ENCODE measurements at places on chromosomes 16 and 17. TPM values are rescaled to one million over a fixed set of nuclear protein-coding genes. Genes with fewer than 3 reads are reported as not detected.
A peak's percentile ranks its signal among the peaks of the same experiment; 100 is the strongest.

DNA sequence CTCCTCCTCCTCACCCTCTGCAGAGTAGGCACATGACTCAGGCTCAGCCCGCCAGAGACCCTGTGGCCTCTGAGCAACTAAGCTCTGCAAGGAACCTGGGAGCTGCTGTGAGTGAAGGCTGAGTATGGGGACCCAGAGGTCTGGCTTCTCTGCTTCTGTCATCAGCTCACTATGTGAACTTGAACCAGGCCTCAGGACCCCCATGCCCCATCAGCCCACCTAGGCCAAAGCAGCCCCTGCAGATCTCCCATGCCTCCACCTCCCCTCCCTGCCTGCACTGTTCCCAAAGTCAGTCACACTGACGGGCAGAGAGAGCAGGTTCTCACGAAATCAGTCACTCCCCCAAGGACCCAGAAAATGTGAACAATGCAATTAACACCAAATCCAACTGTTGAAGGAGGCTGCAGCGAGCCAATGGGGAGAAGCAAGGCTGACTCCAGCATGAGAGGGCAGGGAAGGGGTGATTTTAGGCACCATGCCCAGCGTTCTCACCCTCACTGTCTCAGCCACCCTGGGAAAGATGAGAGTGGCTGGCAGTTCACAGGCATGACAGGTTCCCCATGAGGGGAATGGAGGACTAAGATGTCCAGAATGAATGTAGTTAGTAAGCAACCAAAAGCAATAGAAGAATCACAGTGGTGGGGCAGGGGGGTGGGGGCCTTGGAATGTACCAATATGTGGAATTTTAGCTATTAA is 60.6 kb downstream of the BEAN1 start:
- no peak for DNase-seq

DNA sequence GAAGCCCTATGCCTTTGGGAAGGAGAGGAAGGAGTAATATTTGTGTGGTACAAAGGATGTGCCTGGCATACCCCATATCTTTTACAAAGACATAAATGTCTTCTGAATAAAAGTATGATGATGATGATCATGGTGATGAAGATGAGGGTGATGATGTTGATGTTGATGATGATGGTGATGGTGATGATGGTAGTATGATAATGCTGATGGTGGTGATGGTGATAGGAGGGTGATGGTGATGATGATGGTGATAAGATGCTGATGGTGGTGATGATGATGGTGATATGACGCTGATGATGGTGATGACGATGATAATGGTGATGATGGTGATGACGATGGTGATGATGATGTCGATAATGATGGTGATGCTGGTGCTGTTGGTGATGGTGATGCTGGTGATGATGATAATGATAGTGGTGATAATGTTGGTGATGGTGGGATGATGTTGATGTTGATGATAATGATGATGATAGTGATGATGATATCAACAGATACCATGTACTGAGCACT is 684.2 kb downstream of the WWOX start:
- DNase-seq: no peak

RTN4RL1 gene
- 0.37 TPM for total RNA-seq

DNA sequence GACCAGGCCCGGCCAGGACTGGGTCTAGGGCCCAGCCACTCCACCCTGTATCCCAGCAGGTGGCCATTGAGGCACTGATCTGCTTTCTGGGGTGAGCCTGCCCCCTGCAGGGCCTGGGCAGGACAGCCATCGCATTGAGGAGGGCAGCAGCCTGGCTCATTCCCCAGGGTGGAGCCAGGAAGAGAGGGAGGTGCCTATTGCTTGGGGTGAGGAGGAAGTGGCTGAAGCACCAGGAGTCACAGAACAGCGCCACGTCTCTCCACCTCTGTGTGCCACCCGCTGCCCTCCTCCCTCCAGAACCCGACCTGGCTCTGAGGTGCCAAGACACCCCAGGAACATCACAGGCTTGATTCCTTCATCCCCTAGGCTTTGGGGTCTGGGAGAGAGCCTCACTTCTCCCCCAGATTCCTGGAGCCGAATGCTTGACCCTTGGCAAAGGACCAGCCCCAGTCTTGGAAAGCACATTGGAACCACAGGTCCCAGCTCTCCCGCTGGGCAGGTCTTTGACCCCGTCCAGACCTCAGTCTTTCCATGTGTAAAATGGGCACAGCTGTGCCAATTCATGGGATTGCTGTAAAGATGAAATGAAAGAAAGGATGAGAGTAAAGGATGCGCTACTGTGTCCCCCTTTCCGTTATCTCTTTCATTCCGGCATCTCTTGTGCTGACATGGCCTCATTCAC is 7.2 kb upstream of the KRT36 start:
- DNase-seq: peak; percentile 90

DNA sequence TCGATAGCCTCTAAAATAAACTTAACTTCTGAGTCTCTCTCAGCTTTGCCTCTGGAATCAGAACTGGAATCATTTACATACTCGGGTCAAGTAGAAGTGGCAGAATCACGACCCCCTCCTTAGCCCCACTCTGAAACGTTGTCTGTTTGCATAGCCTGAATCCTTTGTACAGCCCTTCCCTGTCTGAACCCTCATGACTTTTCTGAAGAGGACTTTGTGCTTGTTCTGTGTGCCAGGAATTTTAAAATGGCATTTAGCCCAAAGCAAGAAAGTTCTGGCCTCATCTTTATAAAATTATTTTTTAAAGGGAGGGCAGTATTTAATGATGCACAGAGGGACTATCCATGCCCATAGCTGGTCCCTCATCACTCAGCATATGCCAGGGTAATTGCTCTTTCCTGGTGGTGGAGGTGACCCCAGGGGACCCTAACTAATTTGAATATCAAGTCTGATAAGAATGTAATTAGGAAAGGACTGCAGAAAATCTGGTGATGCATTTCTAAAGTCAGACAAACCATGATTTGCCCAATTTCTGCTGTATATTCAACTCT is 342.7 kb upstream of the TNRC6C start:
- no peak for DNase-seq

DNA sequence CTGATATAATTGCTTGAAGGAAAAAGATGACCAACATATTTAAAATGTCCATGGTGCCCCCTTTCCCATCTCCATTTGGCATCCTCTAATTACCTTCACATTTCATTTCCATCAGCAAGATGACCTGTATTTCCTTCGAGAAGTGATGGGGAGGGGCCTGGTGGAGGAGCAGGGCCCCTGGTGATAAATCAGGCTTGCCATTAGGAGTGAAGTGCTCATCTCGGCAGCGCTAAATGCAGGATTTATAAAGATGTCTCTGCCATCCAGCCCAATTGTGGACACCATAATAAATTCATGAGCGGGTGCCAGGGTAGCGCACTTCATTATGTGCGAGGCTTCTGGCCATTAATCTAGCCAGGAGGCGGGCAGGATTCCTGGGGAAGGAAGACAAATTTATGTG is 101.5 kb upstream of the IRX6 start:
- DNase-seq: no peak

GRCh38 chr17:36593656-36594316 is 2.1 kb downstream of the DHRS11 start:
- DNase-seq: peak; percentile 46

DNAAF8 gene
- total RNA-seq: 0.69 TPM

DNA sequence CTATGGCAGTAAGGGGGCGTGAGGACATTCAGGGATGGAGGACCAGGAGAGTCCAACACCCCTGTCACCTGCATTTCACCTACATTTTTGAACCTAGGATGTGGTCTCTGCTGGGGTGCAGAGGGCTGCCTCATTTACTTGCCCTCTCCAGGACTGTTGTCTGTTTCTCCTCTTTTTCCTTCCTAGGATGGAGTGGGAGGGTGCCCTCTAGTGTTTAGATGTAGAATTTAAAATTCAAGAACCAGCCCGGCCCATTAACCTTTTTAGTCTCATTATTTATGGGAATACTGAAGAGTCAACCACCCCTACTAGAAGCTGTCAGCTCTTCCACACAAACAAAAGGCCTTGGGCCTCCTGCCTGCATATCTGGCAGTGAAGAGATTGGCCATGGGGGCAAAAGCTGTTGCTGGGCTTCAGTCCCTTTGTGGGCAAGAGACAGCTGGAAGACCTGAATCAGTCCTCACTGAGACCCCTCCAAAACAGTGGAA is 2.5 kb upstream of the STARD3 start:
- DNase-seq: no peak

TMED6 gene
- total RNA-seq: 3.6 TPM

TBC1D24 gene
- 8.4 TPM for total RNA-seq

DNA sequence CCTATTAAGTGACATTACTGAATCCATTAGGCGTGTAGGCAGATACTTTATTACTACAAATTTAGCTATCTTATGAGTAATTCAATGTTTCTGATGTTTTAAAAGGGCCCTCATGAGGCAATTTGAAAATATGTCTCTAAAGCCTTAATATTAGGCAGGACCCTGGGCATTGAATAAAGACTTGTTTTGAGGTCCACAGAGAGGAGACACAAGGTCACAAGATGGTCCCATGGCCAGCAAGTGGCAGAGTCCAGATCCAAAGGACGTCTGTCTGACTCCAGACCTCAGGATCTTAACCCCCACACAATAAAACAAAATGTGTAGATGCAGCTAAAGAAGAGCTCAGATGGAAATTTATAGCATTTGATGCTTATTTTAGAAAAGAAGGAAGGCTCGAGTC is 31.9 kb upstream of the HEATR6 start:
- no peak for DNase-seq

KRTAP2-1 gene
- not detected for total RNA-seq

SULT1A2 gene
- total RNA-seq: 7.6 TPM

TBC1D3D gene
- total RNA-seq: 0.37 TPM

DNA sequence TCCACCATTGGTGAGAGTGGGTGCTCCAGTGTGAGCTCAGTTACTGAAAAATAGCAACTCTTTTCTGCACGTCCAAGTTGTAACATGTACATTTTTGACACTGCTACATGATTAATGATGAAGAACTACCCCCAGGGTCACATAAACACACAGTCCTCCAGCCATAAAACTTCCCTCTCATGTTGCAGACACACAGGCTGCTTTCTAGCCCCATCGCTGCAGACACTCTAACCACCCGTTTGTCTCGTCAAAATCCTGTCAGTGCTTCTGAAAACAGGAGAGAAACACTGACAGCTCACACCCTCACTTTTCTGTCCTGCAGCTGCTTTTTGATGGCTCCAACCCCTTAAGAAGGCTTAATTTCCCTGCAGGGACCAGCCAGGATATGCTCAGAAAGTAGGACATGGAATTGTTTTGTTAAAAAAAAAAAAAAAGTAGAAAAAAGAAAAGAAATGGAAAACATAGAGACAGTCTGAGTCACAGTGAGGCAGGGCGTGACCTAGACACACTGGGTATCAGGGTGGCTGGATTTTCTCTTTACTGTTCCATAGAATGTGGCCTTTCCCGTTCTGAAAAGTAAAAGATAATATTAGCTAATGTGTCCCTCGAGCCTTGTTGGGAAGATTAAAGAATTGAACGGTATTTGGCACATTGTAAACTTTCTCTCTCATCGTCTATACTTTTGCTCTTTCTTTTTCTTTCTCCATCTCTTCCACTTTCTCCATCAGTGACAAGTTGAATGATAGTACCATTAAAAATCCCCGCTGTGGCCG is 20.7 kb upstream of the CCL5 start:
- no peak for DNase-seq

RDM1 gene
- 0.66 TPM for total RNA-seq

Data from colonic mucosa (tissue), 4 donors.